ENCODE measurements at places on chromosomes 2 and 18.

- peak; percentile 59 for DNase-seq
Observed at GRCh38 chr2:98908931-98909316, 27.1 kb downstream of the CRACDL start.

- no peak for DNase-seq
Observed at GRCh38 chr2:197211881-197212342, 98.7 kb downstream of the ANKRD44 start.

- no peak for DNase-seq
Observed at GRCh38 chr18:55149994-55150393, 190.7 kb upstream of the CCDC68 start.

DNA sequence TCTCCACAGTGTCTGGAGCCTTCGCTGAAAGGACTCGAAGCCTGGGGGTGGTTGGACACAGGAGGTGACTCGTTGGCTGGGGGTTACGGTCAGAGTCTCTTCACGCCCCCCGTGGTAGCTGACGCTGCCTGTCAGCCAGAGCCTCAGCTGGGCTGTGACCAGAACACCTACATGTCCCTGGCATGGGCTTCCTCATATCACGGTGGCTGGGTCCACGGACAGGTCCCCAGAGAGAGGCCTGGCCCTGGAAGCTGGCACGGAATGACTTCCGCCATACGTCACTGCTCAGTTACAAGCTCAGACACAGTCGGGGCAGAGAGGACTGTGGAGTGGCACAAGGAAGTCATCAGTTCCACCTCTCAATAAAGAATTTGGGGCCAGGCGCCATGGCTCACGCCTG lies 28.5 kb downstream of the ITGB1BP1 start:
- DNase-seq: no peak

DNA sequence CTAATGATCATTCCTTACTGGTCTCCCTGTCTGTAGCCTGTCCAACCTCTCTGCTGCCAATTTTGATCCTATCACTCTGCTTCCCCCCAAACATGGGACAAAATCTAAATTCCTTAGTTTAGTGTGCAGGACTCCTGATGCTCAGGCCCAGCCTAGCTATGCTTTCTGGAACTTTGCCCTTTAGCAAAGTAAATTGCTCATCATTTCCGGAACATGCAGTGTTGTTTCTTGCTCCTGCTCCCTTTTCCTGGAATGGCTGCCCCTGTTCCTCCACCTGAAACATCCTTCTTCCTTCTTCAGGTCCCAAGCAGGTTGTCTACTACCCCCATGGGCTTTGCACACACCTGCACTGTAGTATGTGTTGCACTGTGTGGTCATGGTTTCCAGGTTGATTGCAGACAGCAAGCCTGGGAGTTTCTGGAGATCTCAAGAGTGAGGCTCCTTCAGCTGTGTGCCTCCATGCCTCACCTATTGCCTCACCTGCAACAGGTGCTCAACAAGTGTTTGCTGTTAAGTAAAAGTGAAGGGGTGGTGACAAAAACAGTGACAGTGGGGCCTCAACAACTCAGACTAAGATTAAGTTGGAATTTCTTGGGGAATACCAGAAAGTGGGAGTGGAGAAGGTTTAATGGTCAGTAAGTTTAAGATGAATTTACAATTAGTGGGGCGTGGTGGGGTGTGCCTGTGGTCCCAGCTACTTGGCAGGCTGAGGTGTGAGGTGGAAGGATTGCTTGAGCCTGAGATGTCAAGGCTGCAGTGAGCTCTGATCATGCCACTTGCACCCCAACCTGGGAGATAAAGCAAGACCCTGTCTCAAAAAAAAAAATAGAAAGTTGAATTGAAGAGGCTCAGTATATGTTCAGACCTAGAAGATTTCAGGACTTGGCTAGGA lies 120.0 kb downstream of the DNAH6 start:
- no peak for DNase-seq

DNA sequence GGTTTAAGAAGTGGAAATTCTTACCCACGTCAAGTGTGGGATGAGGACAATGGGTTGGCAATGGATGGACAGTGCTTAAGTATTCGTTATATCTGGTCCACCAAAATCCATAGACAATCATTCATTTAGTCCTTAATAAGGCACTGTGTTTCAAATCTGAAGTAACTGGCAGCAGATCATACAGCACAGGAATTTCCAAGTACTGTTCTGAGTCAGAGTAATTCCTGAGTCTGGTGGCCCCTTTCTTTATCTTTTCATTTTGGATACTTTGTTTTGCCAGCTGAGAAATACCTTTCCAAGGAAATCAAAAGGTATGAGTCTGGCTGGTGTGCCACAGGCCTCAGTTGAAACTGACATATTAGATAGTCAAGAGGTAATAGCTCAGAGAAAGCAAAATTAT lies 31.4 kb upstream of the CCDC102B start:
- peak; percentile 25 for DNase-seq

DNA sequence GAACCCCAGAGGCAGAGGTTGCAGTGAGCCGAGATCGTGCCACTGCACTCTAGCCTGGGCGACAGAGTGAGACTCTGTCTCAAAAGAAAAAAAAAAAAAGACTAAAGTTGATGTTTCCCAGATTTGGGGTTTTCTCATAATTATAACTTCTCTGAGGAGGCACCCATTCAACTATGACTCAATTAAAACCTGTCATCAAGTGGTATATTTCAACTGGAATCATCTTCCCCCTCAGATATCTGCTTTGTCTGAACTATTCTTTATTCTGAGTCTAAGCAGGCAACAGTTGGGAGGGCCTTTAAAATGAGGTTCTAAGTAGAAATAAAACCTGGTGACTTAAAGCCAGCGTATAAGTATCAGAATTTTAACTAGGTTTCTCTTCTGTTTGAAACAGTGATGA lies 88.5 kb downstream of the PTRHD1 start:
- no peak for DNase-seq

GRCh38 chr2:144948205-144948855 lies 428.4 kb upstream of the ZEB2 start:
- no peak for DNase-seq

GRCh38 chr18:45828917-45829811 lies 3.7 kb downstream of the SIGLEC15 start:
- no peak for DNase-seq

GRCh38 chr2:205714058-205714776 lies 31.9 kb downstream of the NRP2 start:
- DNase-seq: peak; percentile 76

GRCh38 chr2:55961318-55961911 lies 37.8 kb upstream of the EFEMP1 start:
- peak; percentile 86 for DNase-seq

- DNase-seq: no peak
Observed at GRCh38 chr2:31221544-31221943, 4.2 kb upstream of the CAPN14 start.

- no peak for DNase-seq
Observed at GRCh38 chr18:10514082-10514481, 11.7 kb upstream of the NAPG start.

GRCh38 chr2:185185044-185185443 lies 553.6 kb upstream of the FSIP2 start:
- DNase-seq: no peak

DNA sequence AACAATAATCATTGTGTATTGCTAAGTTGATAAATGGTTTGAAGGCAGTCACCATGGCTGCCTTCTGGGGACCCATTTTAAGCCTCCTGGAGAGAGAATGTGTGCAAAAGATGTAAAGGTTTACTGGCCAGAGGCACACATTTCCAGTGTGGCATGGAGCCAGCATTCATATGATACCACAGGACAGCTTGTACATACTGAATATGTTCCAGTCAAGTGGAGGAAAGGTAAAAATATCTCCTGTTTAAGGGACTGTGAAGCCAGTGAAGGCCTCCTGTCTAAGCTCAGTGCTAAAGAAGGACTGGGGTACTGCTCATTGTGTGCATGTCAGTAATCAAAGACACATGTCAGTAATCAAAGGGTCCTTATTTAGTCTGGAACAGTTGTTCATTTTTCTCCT lies 119.2 kb downstream of the BABAM2 start:
- peak; percentile 76 for DNase-seq

GRCh38 chr2:110157153-110157793 lies 41.7 kb upstream of the MALL start:
- DNase-seq: peak; percentile 85

DNA sequence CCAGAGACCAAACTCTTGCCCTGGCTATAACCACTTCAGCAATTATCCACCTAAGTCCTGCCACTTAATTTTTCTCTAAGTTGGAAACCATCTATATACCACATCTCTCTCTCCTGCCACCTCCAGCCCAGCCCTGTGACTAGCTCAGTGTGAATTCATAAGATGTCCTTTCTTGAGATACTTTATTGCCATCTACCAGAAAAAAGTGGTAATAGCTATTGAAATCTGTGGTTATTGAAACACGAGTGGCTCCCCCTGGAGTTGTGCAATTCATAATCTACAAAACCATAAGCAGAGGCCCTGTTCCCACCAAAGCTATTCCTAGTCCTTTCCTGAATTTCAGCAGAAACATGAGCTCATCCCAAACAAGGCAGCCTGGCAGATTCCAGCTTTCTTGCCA lies 324.0 kb downstream of the TXNL1 start:
- no peak for DNase-seq

- DNase-seq: no peak
Observed at GRCh38 chr2:181120625-181121024, 140.2 kb downstream of the UBE2E3 start.

- peak; percentile 64 for DNase-seq
Observed at GRCh38 chr2:19769513-19769912, 132.3 kb downstream of the TTC32 start.

DNA sequence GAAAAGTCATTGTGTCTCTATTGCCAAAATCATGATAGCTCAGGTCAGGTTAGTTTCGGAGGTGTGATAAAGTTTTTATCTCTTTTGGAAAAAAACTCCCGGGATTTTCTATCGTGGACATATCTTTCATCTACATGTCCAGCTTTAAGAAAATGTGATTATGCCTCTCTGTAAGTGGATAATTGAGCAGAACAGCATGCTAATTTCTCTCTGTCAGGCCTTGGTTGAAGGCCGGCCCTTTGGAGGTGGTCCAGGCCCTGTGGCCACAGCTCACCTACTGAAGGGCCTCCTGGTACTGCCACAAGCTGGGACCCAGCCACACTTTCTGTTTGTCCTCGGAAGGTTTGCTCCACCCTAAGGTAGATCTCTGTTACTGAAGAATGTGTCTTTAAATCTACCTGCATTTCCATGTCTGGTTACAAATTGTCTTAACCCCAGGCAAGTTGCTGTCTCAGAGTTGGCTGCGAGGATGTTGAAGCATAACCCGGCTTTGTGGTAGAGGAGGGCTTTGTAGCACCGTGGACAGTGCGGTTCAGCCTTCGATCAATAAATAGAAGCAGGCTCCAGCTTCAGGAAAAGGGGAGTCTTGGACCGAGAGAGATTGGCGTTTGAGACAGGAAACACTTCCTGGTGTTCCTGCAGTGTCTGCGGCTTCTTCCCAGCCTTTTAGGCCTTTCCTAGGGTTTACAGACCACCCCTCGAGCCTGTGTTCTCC lies 25.5 kb downstream of the TCF7L1 start:
- no peak for DNase-seq

DNA sequence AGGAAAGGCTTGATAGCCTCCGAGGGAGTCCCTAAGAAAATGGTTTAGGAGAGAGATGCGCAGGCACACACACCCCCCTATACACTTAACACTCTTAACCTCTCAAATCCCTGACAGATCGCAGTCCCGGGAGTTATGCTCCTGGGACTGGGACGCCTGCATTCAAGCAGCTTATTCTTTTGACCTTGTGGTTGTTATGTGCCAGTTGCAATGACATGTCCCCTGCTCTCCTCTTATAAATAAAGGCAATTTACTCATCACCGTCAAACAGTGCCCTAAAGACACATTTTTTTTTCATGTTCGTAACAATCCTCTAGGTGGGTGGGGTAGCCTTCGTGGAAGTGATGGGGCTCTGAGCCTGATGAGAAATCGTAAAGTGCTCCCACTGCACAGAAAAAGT lies 162.2 kb downstream of the LRRC30 start:
- DNase-seq: no peak

DNA sequence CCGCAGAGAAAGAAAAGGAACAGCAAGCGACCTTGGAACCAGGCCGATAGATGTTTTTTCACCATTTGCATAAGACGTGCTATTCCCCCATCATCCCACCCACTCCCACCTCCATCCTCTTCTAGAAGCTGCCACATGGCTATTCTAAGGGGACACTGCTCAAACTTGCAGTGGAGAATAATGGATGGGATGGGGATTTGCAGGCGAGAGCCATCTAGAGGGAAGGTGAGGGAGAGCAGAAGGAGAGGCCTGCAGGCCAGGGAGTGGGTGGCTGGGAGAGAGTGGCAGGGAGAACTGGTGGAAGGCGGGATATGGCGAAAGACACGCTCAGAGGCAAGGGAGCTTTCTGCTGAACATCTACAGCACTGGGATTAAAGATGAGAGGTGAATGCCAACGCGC lies 84.9 kb downstream of the MAPK4 start:
- peak; percentile 34 for DNase-seq

- DNase-seq: no peak
Observed at GRCh38 chr18:75029481-75029880, 179.5 kb downstream of the PTGR3 start.

DNA sequence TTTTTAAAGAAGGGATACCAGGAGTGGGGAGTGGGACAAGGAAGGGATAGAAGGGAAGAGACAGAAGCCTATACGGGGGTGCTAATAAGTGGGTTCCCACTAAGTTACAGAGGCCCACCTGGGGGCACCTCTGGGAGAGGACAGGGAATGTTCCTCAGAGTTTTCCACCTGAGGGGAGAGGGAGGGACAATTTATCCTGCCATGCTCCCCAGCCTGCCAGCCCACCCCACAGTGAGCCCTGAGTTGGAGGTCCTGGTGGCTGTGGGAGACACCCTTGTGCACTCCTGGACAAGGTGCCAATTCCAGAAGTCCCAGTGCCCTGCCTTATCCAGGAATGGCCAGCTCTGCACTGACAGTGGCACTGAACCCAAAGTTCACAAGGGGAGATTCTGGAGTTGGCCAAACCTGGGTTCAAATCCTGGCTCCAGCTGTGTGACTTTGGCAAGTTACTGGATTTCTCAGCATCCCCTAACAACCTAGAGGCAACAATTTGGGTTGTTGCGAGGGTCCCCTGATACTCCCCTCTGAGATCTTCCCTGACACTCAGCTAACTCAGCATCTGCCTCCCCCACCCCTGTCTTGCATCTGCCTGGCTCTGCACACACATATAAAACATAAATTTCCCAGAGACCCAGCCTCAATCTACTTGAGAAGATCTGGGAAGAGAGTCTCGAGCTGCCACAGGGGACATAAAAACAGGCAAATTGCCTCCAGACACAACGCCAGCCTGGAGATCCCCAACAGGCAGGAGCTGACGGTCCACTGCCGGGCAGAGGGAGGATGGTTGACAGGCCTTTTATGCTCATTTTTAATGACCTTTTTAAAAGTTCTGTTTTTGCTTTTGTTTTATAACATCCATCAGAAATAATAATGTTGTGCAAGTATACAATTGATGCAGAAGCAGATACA lies 98.7 kb upstream of the ST3GAL5 start:
- DNase-seq: no peak

DNA sequence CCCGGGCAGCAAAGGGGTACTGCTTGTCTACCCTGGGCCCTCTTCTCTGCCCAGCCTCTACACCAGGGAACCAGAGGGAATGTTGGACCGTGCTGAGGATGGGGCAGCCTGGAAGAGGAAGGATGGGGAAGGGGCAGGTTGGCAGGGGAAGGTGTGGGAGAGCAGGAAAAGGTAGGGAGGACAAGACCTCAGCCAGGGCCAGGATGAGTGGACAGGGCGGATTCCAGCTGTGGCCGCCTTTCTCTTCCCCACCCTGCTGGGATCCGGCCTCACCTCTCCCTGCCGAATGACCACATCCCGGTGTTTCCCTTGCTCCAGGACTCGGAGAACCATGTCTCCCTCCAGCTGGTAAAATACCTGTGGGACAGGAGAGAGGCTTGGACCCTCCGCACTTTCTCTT lies 8.9 kb downstream of the HAAO start:
- DNase-seq: no peak

- DNase-seq: peak; percentile 73
Observed at GRCh38 chr18:70288851-70289328, at the start of gene SOCS6. Gene SOCS6 (plus strand): TSS chr18:70289045. CDS start chr18:70324669, 35,624 bp downstream.

- peak; percentile 48 for DNase-seq
Observed at GRCh38 chr2:145038041-145038525, 518.2 kb upstream of the ZEB2 start.
